Heart right ventricle (tissue), 16 donors: ENCODE measurements at places on chromosomes 5 and 9. TPM values are rescaled to one million over a fixed set of nuclear protein-coding genes. Genes with fewer than 3 reads are reported as not detected.
A peak's percentile ranks its signal among the peaks of the same experiment; 100 is the strongest.

GRCh38 chr5:168947212-168947868 lies 353.6 kb downstream of the SLIT3 start:
- H3K36me3 ChIP-seq: no peaks in the 10 kb centered on the region
- H3K27ac ChIP-seq: no peak overlapping the region
- no peak overlapping the region for H3K4me3 ChIP-seq
- DNase-seq: peak; percentile 29

DNA sequence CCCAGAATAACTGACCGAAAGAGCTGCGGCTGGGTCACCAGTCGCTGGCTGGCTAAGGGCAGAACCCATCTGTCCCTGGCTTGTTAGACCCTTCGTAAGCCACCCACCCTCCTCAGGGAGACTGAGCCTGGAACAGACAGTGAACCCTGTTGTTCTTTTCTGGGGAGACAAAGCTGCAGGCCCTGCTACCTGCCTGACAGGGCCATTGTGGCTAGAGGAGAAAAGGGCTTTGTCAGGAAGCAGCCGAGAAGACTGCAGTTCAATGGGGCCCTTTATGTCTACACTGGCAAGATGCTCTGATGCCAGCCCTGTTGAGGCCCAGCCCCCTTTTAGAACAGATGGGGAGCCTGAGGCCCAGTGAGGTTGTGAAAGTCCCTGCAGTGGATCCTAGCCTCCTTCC lies 3.7 kb upstream of the NIPAL4 start:
- no peak overlapping the region for H3K27ac ChIP-seq

DNA sequence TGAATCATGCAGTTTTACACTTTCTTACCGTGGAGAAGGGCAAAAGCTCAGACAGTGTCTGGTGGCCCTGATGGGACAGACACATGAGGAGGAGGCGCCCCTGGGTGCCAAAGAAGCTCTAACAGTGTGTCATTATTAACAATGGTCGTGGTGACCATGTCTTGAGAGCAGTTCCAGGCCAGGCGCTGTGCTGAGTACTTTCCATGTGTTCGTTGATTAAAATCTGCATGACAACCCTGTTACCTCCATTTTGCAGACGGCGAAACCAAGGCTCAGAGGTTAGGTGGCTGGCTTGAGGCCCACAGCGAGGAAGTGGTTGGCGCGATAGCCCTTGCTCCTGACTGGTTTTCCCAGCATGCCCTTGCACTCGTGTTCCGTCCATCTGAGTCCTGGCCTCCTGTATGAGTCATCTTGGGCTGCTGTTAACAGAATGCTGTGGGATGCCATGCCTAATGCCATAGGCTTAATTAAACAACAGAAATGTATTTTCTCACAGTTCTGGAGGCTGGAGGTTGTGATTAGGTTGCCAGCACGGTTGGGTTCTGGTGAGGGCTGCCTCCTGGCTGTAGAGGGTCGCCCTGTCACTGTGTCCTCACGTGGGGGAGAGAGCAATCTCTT lies 92.0 kb downstream of the AMBP start:
- H3K4me3 ChIP-seq: no peak overlapping the region
- no peaks in the 10 kb centered on the region for H3K36me3 ChIP-seq
- peaks cover 15% of the 10 kb centered on the region for H3K4me1 ChIP-seq
- no peak for DNase-seq

GRCh38 chr5:154005648-154006047 lies 33.1 kb downstream of the FAM114A2 start:
- H3K27me3 ChIP-seq: no peaks in the 10 kb centered on the region
- H3K4me1 ChIP-seq: peaks cover 27% of the 10 kb centered on the region
- peak overlapping the region; percentile 14 for H3K27ac ChIP-seq
- peaks cover 39% of the 10 kb centered on the region for H3K36me3 ChIP-seq

GRCh38 chr5:23042226-23042625 lies 189.1 kb upstream of the CDH12 start:
- no peak overlapping the region for H3K4me3 ChIP-seq
- no peaks in the 10 kb centered on the region for H3K27me3 ChIP-seq
- H3K4me1 ChIP-seq: no peaks in the 10 kb centered on the region
- H3K36me3 ChIP-seq: no peaks in the 10 kb centered on the region
- DNase-seq: no peak

- peaks cover 20% of the 10 kb centered on the region for H3K36me3 ChIP-seq
- H3K4me3 ChIP-seq: no peak overlapping the region
- H3K27ac ChIP-seq: peak overlapping the region; percentile 98
- H3K4me1 ChIP-seq: peaks cover 78% of the 10 kb centered on the region
Measured at GRCh38 chr5:150638488-150639376, 1.7 kb upstream of the SYNPO start.

DNA sequence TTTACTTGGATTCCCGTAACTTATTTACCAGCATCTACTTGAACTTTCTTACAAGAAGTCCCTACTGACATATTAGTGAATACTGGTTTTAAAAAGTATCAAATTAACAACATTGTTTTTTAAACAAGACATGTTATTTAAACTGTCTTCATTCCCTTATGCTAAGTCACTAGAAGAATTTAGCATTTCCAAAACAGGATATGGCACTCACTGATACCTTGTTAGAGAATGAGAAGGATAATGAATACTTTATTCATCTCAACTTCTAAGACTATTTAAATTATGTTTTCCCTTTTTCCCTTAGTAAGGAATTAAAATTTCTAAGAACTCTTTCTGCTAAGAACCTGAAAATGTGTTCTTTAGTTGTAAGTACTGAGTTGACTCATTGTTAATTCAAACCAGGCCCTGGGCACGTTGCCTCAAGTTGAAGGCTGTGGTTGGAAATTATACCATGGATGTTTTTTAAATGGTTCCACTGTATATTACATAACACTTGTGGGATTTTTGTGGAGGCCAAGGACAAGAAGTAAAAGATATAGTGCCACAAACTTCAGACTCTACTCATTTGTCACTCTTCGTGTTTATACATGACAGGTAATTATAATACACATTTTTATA lies 219.0 kb upstream of the EDIL3 start:
- H3K4me1 ChIP-seq: no peaks in the 10 kb centered on the region
- no peaks in the 10 kb centered on the region for H3K36me3 ChIP-seq
- H3K27ac ChIP-seq: no peak overlapping the region
- H3K27me3 ChIP-seq: no peaks in the 10 kb centered on the region
- DNase-seq: peak; percentile 26

GRCh38 chr9:2396622-2397285 lies 224.8 kb upstream of the VLDLR start:
- no peak overlapping the region for H3K4me3 ChIP-seq
- H3K27ac ChIP-seq: no peak overlapping the region
- DNase-seq: no peak
- H3K36me3 ChIP-seq: no peaks in the 10 kb centered on the region
- no peaks in the 10 kb centered on the region for H3K4me1 ChIP-seq

DNA sequence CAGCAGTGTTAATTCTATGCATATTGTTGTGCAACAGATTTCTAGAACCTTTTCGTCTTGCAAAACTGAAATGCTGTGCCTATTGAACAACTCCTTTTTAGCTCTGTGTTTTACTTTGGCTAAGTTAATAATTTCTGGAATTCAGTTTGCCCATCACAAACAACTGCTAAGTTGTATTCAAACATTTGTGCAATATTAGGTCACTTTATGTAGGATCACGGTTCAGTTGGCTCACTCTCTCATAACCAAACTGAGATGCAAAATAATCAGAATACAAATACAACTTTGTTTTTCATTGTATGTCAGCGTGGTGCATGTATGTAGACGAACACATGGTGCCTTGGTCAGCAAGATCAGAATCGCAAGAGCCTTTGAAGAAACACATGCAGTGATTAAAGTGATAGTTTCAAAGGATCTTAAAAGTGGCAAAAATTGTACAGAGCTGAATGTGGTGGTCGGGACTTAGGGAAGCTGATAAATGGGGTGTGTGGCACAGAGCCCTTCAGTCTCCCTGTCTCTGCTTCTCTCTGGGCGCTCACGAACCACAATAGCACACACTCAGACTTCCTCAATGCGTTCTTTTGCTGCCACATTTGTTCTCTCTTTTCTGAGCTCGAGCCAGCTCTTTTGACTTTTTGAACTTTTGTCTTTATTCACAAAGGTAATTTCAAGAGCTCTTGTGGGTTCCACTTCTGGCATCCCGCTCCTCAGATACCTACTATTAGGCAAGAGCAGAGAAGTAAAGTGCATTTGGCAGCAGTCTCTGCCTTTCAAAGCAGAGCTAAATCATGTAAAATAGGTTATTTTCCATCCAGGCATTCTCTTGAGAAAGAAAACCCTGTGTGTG lies 112.4 kb upstream of the CTSL start:
- no peak for DNase-seq
- no peaks in the 10 kb centered on the region for H3K4me1 ChIP-seq
- peaks cover 4% of the 10 kb centered on the region for H3K27me3 ChIP-seq
- no peak overlapping the region for H3K27ac ChIP-seq

GRCh38 chr5:44807269-44807668 lies 1.5 kb upstream of the MRPS30 start:
- no peak overlapping the region for H3K4me3 ChIP-seq
- no peaks in the 10 kb centered on the region for H3K27me3 ChIP-seq
- peaks cover 16% of the 10 kb centered on the region for H3K36me3 ChIP-seq

DNA sequence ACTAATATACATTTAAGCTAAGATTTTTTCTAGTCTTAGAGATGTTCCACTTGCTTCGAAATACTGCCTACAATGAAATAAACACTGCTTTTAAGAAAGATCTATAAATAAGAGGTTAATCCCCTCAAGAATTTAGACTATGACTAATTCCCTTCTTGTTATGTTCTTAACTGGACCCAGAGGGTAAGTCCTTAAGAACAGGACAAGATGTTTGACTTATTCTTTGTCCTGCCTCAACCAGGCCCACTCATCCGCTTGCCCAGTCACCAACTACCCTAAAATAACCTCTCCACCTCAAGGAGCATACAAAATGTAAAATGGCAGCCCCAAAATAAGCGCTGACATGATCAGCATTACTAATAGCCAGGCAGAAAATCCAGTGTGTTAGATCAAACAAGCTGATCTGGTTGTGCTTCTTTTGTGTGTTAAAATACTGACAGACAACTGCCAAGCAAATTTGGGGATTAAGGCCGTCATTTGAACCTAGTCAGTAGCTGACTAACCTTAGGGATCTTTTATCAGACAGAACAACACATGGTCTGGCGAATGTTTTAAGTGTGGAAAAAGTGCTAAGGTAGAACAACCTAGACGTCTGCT lies 93.7 kb upstream of the SMC5 start:
- H3K4me3 ChIP-seq: no peak overlapping the region
- H3K4me1 ChIP-seq: no peaks in the 10 kb centered on the region
- no peaks in the 10 kb centered on the region for H3K27me3 ChIP-seq
- no peak for DNase-seq

DNA sequence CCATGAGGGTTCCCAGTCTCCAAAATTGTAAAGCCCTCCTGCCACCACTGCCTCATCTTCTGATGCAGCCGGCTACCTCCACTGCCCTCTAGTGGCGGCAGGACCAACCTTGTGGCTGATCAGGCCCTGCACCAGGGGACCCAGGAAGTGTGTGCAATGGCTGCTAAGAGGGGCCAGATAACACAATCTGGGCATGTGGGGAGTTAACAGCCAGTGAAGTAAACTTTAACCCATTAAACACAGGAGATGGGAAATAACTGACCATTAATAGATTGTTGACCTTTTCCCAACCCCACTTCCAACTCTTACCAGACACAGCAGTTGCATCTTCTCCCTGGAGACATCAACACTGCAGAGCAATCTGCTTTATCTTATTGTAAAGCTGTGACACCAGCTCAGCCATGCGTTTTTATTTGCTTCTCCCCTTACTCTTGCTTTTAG lies 63.3 kb downstream of the FREM1 start:
- peak; percentile 19 for DNase-seq
- no peaks in the 10 kb centered on the region for H3K27me3 ChIP-seq

GRCh38 chr5:94463739-94464138 lies 154.7 kb downstream of the KIAA0825 start:
- H3K27me3 ChIP-seq: no peaks in the 10 kb centered on the region
- H3K4me3 ChIP-seq: no peak overlapping the region
- H3K27ac ChIP-seq: no peak overlapping the region
- no peak for DNase-seq

- H3K27me3 ChIP-seq: peaks cover 6% of the 10 kb centered on the region
- no peaks in the 10 kb centered on the region for H3K4me1 ChIP-seq
- no peak for DNase-seq
- H3K27ac ChIP-seq: no peak overlapping the region
- no peaks in the 10 kb centered on the region for H3K36me3 ChIP-seq
Measured at GRCh38 chr5:103487822-103488493, 74.6 kb downstream of the NUDT12 start.

The MORN5 gene
- polyA plus RNA-seq: not detected

The TERT gene
- not detected for polyA plus RNA-seq

The CDKN2B-AS1 gene
- polyA plus RNA-seq: not detected

The ROR2 gene
- 0.44 TPM for polyA plus RNA-seq

The LCN15 gene
- polyA plus RNA-seq: 1.0 TPM

The IRX4 gene
- polyA plus RNA-seq: 6.1 TPM

The TUSC1 gene
- polyA plus RNA-seq: 4.3 TPM

The SOWAHA gene
- polyA plus RNA-seq: not detected

The FBXW5 gene
- polyA plus RNA-seq: 177 TPM
